Hematopoietic multipotent progenitor cell treated with erythropoietin and hydrocortisone succinate and interleukin-3 and kit ligand, for 4 days (in vitro differentiated cells): ENCODE measurements at places on chromosomes 12 and 14.

- DNase-seq = peak; percentile 80
These were observed 7.1 kb upstream of the ARL1 start for GRCh38 chr12:101414533-101415119.

DNA sequence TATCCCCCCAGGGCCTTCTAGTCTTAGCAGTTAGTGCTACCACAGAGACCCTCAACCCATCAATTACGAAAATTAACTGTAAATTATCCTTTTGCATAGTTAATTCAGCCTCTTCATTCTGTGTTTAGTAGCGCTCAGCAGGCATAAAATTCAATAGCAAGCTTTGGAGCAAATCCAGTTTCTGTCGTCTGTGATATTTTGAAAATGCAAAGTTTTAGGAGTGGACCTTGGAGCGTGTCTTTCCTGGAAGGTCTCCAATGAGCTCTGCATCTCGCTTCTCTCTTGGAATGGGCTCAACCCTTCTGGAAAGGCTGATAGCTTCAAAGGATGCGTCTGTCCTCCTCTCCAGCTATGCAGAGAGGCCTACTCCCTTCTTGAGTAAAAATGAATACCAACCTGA lies 222.9 kb downstream of the SLC15A4 start:
- DNase-seq = no peak

- DNase-seq = no peak
These were observed 29.6 kb downstream of the MAP3K9 start for GRCh38 chr14:70779667-70780066.

GRCh38 chr12:13348464-13348863 lies 151.9 kb downstream of the EMP1 start:
- DNase-seq = no peak

DNA sequence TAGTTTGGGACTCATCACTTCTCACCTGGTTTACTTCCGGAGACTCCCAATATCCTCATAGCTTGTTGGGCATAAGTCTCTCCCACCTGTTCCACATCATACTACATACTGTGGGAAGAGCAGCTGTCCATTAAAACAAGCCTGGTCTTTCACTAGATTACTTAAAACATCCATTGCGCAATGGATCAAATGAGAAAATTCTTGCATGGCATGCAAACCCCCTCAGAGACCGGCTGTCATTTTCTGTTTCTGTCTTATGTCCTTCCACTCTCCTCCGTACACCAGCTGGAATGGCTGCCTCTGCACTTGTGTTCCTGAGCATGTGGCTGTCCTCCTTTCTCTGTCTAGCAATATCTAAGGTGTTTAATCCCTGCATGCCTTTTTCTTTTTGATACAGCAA lies 265.6 kb downstream of the TMEM117 start:
- no peak for DNase-seq

- DNase-seq = peak; percentile 46
These were observed 2.3 kb upstream of the PSME1 start for GRCh38 chr14:24133735-24134134.

DNA sequence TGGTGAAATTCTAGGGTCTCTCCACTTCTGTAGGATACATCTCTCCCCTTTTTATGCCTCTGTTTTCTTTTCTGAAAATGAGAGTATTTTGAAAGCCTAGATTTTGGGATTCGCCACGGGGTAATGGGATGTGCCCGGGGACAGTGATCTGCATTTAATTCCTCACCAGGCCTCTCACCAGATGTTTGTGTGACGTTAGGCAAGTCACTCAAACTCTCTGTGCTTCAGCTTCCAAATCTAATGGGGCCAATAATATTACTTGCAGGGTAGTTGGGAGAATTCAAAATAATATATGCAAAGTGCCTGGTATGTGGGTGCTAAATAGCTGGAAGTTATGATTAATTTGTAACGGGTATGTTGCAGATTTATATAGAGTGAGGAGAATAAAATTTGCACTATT lies 78.8 kb downstream of the C12orf75 start:
- DNase-seq = no peak

DNA sequence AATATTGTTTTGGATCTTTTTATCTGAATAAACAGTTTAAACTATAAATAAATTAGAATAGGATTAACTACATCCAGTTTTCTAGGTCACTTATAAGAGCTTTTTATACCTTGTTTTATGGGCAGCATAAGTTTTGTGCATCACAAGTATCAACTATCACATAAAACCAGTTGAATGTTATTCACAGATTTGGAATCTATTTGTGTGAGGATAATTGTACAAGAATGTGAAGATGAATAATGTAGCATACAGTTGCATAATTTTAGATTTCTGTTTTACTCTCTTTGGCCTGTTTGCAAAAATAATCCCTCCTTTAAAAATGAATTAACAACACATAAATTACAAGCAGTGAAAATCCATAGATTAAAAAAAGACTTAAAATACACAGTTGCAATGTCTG lies 88.8 kb downstream of the SCFD1 start:
- DNase-seq = no peak

DNA sequence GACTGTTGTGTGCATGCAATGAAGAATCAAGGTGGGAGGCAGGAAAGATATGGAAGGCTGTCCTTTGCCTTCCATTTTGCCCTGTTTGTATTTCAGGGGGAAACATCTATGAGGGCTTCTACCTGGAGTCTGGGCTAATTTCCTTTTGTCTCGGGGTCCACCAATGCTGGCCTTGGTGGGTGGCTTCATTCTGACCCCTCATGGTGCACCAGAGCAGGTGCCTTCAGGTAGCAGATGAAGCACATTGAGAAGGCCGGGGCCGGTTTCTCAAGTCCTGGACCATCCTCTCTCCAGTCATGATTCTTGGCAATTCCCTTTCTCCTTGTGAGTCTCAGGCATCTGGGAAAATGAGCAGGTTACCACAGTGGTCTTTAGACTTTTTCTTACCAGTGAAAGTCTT lies 47.2 kb downstream of the RPH3A start:
- no peak for DNase-seq

GRCh38 chr12:86917121-86917520 lies 660.9 kb upstream of the MGAT4C start:
- no peak for DNase-seq

- DNase-seq = no peak
These were observed 80.9 kb downstream of the RPS6KA5 start for GRCh38 chr14:90979515-90979914.

DNA sequence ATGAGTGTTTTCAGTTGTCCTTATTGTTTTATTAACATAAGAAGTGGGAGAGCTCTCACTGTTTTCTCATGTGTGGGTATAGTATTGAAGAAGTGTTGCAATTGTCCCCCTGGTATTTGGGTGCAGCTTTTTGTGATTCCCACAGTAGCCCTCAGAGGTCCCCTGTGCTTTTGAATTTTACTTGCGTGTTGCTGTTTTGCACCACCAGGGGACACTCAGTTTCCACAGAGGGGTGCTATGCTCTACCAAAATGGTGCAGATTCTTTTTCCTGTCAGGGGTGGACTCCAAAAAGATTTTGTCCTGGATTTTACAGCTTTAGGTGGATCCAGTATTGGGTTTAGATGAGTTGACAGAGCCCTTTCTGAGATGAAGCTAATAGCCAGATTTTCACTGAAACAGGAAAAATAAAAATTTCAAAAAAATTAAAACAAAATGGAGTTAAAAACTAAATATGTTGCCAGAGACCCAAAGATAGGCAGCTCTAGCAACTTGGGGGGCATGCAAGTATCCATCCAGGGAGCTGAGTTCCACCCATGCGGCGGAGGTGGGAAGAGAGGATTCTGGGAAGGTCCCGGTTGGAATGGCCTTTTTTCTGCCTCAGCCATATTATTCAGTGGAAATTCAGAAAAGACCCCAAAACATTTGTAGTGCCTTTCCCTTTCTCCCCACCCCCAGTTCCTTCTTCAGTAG lies 50.2 kb downstream of the TTLL5 start:
- peak; percentile 70 for DNase-seq

DNA sequence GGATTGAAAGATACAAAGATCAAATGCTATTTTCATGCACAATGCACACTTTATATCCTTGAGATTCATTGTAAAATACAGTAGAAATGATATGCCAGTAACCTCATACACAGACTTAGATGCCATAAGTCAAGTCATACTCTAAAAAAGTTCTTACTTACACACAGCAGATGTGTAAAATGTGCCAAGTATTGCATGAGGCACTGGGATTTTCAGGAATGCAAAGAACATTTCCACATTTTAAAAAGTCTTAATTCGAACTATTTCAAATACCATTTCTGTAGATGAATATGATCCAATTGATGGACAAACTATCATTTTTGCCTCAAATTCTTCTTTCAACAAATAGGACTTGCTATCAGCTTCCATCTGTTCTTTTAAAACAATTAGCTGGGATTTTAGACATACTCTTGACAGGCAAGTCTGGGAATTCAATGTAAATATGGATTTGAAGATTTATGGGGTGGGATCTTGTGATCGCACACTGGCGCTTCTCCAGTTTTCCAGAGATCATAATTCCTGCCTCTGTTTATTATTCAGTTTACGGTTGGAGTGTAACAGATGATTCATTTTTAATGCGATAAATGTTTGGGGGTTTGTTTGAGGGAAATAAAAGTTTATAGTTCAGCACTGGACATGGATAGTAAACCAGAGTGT lies 183.8 kb downstream of the PAX9 start:
- DNase-seq = no peak

DNA sequence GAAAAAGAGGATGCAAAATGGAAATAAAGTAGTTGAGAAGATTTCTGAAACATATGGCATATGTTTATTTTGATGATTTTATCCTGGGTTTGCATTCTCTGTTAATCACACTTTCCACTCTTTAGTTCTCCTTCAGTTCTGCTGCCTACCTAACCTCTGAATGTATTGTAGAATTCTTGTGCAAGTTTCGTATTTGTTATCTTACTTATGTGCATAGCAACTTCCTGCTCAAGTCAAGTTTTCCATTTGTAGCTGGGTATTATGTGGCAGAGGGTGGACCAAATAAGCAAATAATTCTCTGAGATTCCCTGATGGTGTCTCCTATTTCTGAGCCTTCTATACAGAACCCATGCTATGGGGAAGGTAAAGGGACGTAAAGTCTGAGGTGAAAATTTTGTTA lies 381.6 kb downstream of the FOXG1 start:
- no peak for DNase-seq

DNA sequence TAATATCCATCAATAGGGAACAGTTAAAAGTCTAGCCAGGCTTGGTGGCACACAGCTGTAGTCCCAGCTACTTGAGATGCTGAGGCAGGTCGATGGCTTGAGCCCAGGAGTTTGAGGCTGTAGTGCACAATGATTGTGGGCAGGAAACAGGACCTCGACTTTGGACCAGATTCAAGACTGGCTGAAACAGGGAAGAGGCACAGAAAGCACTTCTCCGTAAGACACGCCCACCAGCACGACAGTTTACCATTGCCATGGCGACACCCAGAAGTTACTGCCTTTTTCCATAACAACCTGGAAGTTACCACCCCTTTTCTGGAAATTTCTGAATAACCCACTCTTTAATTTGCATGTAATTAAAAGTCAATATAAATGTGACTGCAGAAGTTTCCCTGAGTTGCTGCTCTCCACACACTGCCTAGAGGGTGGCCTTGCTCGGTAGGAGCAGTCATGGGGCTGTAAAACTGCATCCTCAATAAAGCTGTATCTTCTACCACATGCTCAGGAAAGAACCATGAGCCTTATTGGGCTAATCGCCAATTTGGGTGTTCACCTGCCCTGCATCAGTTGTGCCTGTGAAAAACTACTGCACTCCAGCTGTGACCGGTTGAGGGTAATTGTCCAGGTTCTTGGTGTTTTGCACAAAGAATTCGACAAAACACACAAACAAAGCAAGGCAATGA lies 4.6 kb upstream of the LRRC23 start:
- DNase-seq = peak; percentile 87
